ENCODE measurements at places on chromosomes 16 and 17.

DNA sequence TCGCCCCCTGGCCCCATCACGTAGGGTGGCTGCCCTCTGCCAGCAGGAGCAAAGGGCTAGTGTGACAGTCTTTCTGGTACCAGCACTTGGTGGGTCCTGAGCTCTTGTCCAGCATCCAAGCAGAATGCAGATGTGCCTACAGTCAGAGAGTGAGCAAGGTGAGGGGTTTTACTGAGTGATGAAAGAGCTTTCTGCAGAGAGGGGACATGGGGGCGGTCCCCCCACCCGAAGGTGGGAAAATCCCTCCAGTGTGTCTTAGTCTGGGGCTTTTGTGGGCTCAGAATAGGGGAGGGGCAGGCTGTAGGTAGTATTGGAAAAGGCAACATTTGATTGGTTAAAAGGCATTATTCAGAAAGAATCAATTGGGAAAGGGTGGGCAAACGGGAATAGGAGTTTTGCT lies 152.3 kb downstream of the RPTOR start:
- DNase-seq: no peak

GRCh38 chr17:67992548-67993152 lies 3.6 kb downstream of the C17orf58 start:
- peak; percentile 28 for DNase-seq

GRCh38 chr17:74712756-74713155 lies at the start of gene CD300LF:
TSS of gene CD300LF (minus strand) at chr17:74712923. CDS start at chr17:74712866, 57 bp downstream.
- DNase-seq: no peak

GRCh38 chr16:87233928-87234327 lies 83.3 kb downstream of the C16orf95 start:
- DNase-seq: no peak

- no peak for DNase-seq
Observed at GRCh38 chr17:47277921-47278320, 24.3 kb downstream of the ITGB3 start.

DNA sequence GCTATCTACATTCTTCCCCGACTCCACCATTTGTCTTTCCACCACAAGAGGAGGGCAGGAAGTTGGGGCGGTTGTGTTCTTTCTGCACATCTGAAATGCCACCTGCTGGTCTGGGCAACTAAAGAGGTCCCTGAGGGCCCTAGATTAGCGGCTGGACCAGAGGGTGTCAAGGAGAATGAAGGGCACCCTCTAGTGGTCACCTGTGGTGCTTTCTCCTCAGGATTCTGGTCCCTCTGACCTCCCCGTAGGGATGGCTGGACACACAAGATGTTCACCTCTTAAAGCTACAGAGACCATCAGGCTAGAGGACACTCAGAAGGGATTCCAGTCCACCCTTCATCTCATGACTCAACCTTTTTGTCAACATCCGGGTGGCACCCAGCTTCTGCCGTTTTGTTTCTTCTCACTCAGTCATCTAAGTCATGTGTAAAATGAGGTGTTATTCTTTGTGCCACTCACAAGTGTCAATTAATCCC lies 2.9 kb upstream of the SCIMP start:
- peak; percentile 36 for DNase-seq

- no peak for DNase-seq
Observed at GRCh38 chr16:87076950-87077749, 240.0 kb downstream of the C16orf95 start.

- DNase-seq: no peak
Observed at GRCh38 chr17:33972763-33973162, 282.3 kb upstream of the CCL2 start.

DNA sequence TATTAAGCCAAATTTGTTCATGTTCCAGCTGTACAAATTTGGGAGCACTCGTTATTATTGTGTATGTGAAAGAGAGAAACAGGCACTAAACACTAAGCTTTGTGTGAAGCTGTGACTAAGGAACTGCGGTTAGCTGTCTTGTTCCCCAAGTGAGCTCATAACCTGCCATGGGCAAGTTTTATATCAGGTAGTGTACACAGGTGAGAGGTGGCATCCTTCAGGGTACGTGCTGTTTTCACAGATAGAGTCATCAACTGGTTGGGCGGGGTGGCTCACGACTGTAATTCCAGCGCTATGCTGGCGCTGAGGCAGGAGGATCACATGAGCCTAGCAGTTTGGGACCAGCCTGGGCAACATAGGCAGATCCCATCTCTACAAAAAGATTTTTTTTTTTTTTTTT lies 2.8 kb downstream of the DNAJA3 start:
- no peak for DNase-seq

DNA sequence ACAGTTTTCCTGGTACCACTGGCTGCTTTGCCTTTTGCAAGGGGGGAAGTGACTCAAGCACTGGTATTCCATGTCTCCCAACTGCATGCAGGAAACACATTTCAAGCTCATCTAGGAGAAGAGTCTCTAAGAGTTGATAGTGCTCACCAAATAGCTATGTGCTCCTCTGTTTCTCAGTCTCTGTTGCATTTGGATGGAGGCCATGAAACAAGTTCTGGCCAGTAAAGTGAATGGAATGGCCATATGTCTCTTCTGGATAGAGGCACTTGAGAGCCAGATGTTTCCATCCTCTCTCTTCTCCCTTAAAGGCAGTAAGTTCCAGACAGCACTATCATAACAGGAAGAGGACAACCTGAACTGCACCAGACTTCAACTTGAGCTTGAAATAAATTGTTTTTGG lies 60.6 kb downstream of the C16orf82 start:
- DNase-seq: no peak

- peak; percentile 47 for DNase-seq
Observed at GRCh38 chr17:78986048-78986648, 6.4 kb upstream of the LGALS3BP start.

DNA sequence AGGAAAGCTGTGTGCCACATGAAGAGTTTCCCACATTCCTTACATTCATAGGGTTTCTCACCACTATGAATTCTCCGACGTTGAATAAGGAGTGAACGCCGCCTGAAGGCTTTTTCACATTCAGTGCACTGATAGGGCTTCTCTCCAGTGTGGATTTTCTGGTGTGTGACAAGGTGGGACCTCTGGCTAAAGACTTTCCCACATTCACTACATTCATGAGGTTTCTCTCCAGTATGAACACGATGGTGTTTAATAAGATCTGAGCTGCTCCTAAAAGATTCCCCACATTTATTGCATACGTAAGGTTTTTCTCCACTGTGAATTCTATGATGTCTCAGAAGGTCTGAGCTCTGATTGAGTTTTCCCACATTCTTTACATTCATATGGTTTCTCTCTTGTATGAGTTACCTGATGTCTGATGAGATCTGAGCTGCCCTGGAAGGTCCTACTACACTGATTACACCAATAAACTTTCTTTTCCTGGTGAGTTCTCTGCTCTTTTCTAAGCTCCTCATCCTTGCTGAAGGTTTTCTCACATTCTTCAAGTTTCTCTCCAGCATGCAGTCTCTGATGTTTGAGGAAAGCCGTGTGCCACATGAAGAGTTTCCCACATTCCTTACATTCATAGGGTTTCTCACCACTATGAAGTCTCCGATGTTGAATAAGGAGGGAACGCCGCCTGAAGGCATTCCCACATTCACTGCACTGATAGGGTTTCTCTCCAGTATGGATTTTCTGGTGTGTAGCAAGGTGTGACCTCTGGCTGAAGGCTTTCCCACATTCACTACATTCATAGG lies 10.0 kb downstream of the ZNF594 start:
- DNase-seq: no peak

GRCh38 chr17:45230410-45230786 lies 8.7 kb downstream of the FMNL1 start:
- DNase-seq: no peak

GRCh38 chr17:46191322-46192188 lies 1.7 kb downstream of the KANSL1 start:
- peak; percentile 41 for DNase-seq

- DNase-seq: no peak
Observed at GRCh38 chr17:28057731-28058246, 15.3 kb downstream of the NLK start.

DNA sequence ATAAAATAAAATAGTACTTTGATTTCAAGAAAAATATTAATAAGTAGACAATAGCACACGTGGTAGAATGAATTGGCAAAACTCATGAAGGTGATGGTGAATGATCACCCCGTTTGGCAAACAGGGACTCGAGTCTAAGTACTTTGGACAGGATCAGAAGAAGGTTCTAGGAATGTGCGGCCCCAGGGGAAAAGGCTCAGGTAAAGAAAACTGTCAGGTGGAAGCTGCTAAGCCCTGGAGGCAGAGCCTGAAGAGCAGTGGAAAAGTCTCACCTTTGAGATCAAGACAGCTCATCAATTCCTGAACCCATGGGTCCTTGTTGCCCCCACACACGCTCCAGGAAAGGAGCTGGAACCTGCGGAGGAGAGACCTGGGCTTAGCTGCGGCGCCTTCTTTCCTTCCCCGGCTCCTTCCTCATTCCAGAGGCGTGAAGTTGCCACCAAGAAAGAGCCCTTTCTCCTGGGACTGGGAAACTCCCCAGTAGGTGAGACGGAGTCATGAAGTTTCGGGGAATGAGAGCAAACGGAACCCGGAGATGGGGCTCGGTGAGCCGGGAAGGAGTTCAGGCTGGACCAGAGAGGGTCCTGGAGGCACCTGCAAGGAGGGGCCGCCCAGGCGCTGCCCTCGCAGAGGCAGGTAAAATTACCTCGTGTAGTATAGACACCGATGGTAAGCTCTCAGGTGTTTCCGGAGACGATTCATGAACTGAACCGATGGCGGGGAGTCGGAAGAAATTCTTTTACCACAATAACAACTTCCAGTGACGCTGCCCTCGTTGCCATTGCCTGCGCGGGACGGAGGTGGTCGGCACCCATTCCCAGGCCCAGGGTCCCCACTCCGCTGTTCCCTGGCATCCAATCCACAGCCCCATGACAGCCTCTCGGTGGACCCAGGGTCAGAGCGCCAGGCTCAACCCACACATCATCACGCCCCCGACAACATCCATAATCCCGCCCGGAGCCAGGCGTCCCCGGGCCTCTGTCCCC lies 1.2 kb upstream of the ZMYND15 start:
- no peak for DNase-seq

GRCh38 chr17:73317513-73318426 lies 6.0 kb upstream of the CDC42EP4 start:
- DNase-seq: no peak

DNA sequence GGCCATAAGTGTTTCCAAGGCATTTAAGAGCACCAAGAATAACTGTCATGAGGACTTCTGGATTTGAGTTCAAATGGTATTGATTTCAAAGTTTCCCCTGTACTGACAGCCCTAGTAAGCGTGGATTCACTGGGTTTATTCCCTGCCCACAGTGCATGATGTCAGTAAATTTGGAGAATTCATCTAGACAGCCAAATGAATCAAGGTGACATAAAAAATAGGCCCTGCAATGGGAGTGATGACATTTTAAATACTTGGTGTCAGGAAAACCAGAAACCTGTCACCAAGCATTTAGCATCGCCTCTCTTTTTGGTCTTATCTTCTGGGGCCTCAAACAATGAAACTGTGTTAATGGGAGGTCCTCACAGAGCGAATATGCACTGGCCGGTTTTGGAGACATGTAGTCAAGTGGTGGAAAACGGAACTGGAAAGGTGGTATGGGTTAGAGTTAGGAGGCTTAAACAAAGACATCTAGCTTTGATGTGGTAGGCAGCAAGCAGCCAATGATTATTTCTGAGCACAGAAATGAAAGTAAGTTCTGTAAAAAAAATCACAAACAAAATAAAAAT lies 29.1 kb downstream of the COG4 start:
- no peak for DNase-seq

GRCh38 chr16:86565644-86566511 lies 751 bp upstream of the FOXC2 start:
- DNase-seq: no peak

DNA sequence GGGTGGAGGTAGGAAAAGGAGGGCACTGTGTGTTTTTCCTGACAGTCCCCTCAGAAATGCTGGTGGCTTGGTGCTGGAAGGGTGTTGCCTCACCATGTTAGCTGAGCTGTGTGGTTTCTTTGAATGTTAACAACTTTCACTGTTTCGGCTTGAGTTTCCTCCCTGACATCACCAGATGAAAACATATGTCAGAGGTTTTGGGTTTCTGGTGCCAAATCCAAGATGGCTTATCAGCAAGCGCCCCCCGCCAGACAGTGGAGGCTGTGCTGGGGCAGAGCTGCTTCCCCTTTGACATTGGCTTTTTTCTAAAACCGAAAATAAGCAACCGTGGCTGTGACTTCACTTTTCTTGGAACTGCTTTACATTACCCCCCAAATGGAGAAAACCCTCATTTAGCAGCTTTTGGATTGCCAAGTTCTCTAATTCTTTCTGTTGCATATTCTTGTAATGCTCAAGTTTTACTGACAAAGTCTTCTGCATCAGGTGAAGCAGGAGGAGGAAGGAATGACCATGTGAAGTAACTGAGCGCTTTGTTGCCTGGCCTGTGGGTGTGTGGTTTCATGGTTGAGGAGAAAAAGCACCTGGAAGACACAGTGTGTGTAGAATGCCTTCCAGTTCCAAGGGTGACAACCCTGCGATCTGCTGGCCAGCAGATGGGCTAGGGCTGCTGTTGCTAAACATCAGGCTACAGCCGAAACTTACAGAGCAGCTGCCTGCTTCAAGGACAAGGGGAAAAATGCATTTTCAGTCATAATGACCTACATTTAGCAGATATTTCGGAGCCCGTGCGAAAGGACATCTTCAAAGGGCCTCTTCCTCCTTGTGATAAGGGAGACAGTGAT lies 9.7 kb downstream of the RMI2 start:
- no peak for DNase-seq

DNA sequence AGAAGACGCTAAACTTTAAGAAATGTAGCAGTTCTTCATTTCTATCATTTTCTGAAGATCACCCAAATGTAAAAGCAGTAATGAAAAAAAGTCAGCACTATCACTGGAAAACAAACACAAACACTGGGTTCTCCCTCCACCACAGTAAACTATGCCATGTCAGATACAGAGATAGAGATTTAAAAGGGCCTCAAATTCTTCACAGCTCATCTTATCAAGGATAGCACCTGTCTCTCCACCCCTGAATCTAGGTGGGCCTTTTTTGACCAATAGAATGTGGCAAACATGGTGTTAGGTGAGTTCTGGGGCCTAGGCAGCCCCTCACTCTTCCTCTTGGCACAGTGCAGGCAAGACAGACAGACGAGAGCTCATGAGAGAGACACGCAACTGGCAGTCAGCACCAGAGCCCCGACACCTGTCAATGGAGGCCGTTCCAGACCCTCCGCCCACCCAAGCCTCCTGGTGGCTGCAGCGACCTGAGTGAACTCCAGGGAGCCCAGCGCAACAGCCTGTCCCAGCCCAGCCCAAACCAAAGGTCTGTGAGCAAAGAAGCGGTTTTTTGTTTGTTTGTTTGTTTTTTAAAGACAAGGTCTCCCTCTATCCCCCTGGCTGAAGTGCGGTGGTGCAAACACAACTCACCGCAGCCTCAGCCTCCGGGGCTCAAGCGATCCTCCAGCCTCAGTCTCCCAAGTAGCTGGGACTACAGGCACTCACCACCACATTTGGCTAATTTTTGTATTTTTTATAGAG lies 79.8 kb downstream of the TBC1D16 start:
- DNase-seq: no peak

GRCh38 chr16:87358250-87358649 lies 25.3 kb downstream of the FBXO31 start:
- DNase-seq: no peak

All from SW 1271 (cell line).